ENCODE measurements at places on chromosomes 12 and 14.

DNA sequence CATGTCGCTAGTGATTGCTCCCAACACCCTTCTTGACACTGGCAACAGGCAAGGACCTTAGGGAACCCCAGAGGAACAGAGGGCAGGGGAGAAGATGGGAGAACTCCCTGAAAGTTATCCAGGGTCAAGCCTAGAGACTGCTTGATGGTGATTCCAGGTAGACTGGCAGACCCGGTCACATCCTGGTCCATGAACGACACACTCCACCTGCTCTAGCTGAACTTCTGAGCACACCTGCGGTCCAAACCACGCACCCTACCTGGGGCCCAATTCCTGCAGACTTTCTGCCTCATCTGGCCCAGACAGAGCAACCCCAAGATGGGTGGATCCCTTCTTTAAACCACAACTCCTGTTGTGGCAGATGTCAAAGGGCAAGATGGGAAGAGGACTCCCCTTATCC lies 34.2 kb downstream of the NCKAP5L start:
- no peaks in the 10 kb centered on the region for H3K4me1 ChIP-seq
- no peaks in the 10 kb centered on the region for H3K36me3 ChIP-seq
- no peak for DNase-seq
- H3K27me3 ChIP-seq, result no peaks in the 10 kb centered on the region

DNA sequence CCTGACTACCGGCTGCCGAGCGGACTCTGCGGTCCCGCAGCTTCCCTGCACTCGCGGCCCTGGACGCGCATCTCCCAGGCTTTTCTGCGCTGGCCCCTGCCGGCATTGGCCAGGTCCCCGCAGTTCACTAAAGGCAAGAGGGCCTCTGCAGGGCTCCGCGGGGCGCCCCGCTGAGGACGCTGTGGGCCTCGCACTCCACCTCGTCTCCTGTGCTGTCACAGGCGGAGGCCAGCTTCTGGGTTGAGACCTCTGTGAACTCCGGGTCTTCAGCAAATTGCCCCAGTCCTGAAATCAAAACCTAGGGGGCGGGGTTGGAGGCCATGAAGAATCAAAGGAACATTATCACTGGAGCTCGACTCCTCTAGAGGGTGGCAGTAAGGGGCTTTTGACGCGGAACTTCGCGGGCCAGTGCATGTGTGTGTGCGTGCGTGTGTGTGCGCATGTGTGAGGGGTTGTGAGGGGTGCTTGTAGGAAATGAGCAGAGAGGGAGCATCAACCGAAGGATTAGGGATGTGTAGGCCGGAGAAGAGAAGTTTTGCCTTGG lies 68.5 kb upstream of the CAPRIN2 start:
- H3K27ac ChIP-seq, result no peak overlapping the region
- H3K4me1 ChIP-seq, result peaks cover 19% of the 10 kb centered on the region
- peaks cover 51% of the 10 kb centered on the region for H3K27me3 ChIP-seq
- peak; percentile 31 for DNase-seq

GRCh38 chr14:22807432-22808087 lies 7.7 kb downstream of the SLC7A7 start:
- DNase-seq, result no peak
- no peak overlapping the region for H3K4me3 ChIP-seq
- H3K27ac ChIP-seq, result no peak overlapping the region
- peaks cover 4% of the 10 kb centered on the region for H3K4me1 ChIP-seq
- peaks cover 19% of the 10 kb centered on the region for H3K27me3 ChIP-seq

DNA sequence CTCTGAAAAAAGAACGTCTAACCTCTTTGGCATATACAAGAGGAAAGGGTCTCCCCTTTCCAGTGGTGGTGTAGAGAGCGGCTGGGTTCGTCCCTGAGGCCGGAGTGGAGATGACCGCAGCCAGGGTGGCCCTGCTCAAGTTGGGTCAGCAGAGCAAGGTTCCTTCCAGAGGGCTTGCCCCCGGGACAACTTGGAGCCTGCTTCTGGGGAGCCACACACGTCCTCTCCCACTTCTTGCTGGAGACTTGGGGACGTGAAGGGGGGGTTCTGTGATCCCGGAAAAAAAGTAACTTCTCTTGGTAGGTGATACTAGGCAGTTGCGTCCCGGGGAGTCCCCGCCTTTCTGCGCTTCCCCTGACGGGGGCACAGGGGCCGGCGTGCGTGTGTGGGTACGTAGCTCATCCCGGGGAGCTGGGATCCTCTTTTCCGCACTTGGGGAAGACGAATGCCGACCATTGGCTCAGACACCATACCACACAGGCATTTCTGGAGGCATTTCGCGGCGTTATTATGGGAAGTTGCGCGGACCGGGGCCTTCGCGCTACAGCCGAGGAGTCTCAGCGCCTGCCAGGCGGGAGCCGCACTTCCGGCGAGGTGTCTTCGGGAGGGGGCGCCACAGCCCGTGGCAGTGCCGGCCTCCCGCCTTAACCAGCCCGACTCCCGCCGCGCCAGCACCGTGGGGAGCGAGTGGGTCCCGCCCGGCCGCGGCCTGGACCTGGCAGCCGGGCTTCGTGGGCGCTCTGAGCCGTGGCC lies 14.8 kb upstream of the PAX9 start:
- H3K27ac ChIP-seq, result peak overlapping the region; percentile 40
- peaks cover 2% of the 10 kb centered on the region for H3K4me1 ChIP-seq
- no peak overlapping the region for H3K4me3 ChIP-seq
- peaks cover 4% of the 10 kb centered on the region for H3K36me3 ChIP-seq

- H3K36me3 ChIP-seq, result no peaks in the 10 kb centered on the region
- no peak for DNase-seq
- peaks cover 9% of the 10 kb centered on the region for H3K27me3 ChIP-seq
- H3K4me1 ChIP-seq, result no peaks in the 10 kb centered on the region
- H3K27ac ChIP-seq, result no peak overlapping the region
- H3K4me3 ChIP-seq, result no peak overlapping the region
These were observed 6.0 kb upstream of the FBXO34 start for GRCh38 chr14:55265197-55265596.

DNA sequence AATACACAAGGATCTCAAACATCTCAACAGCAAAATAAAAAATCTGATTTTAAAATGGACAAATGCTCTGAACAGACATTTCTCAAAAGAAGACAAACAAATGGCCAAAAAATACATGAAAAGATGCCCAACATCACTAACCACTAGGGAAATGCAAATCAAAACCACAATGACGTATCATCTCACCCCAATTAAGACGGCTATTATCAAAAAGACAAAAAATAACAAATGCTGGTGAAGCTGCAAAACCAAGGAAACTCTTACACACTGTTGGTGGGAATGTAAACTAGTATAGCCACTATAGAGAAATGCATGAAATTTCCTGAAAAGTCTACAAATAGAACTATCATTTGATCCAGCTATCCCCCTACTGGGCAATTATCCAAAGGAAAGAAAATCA lies 145.0 kb downstream of the BTG1 start:
- no peaks in the 10 kb centered on the region for H3K27me3 ChIP-seq
- H3K4me1 ChIP-seq, result peaks cover 21% of the 10 kb centered on the region
- H3K36me3 ChIP-seq, result peaks cover 18% of the 10 kb centered on the region
- H3K27ac ChIP-seq, result no peak overlapping the region
- no peak overlapping the region for H3K4me3 ChIP-seq

DNA sequence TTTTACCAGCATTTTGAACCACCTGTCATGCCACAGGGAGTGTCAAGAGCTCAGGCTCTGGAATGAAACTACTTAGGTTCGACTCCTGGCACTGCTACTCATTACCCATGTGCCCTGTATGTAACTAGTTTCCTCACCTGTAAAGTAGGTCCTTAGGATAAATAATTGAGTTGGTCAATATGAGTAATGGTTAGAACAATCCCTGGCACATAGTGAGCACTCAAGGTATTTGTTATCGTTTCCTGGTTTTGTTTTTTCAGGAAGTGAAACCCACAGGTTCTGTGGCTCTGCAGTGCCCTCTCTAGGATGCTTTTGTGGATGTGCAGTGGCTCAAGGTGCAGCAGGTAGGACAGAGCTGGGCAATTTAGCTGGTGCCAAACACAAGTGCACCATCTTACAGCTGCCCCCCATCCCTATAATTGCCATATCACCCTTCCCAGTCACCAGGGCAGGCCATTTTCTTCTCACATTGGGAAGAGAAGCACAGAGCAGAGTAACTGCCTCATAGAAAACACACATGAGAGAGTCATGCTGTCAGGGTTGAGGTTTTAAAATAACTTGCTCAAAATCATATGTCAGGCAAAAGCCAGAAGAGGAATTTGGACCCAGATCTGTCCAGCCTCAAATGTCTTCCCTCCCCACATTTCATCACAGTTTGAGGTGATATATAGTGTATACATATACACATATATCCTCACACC lies 297.5 kb downstream of the RPAP3 start:
- peaks cover 4% of the 10 kb centered on the region for H3K36me3 ChIP-seq
- H3K27ac ChIP-seq, result no peak overlapping the region
- H3K4me1 ChIP-seq, result peaks cover 28% of the 10 kb centered on the region
- H3K4me3 ChIP-seq, result no peak overlapping the region
- H3K27me3 ChIP-seq, result no peaks in the 10 kb centered on the region
- peak; percentile 61 for DNase-seq

- H3K27me3 ChIP-seq, result peaks cover 21% of the 10 kb centered on the region
- no peak overlapping the region for H3K4me3 ChIP-seq
- H3K27ac ChIP-seq, result no peak overlapping the region
- H3K36me3 ChIP-seq, result no peaks in the 10 kb centered on the region
- DNase-seq, result no peak
- H3K4me1 ChIP-seq, result no peaks in the 10 kb centered on the region
These were observed 44.7 kb upstream of the GALNT9 start for GRCh38 chr12:132373901-132374611.

DNA sequence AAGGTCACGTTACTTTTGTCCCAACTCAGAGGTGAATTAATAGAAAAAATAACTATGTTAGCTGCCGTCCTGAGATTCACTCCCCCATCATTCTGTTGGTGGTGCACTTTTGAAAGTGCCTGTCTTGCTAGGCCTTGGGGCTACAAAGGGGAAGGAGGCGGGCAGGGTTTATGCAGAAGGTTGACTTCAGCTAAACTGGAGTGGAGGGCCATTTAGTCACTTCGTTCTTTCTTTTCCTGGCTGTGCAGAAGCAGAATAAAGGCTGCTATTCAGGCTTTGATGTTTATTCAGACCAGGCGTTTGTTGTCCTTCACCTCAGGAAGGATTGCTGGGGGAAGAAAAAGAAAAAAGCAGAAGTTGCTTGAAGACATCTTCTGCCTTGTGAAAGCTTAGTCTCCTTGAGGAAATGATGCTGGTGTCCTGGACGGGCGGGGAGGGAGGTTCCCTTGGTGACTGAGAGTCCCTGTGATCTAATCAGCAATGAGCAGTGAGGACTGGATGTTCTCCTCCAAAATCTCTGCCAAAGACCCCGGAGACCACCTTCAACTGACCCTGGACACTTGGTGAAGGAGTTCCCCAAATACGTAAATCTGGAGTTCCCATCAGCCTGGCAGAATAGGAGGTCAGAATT lies 4.0 kb downstream of the GLT1D1 start:
- H3K27ac ChIP-seq, result no peak overlapping the region
- H3K36me3 ChIP-seq, result no peaks in the 10 kb centered on the region
- H3K27me3 ChIP-seq, result peaks cover 23% of the 10 kb centered on the region
- H3K4me3 ChIP-seq, result no peak overlapping the region
- no peak for DNase-seq
- H3K4me1 ChIP-seq, result no peaks in the 10 kb centered on the region

GRCh38 chr14:79852950-79853744 lies 358.2 kb downstream of the DIO2 start:
- no peak for DNase-seq
- no peaks in the 10 kb centered on the region for H3K4me1 ChIP-seq
- H3K4me3 ChIP-seq, result no peak overlapping the region
- no peaks in the 10 kb centered on the region for H3K27me3 ChIP-seq
